ENCODE measurements at places on chromosomes 3 and 15.

- no peak for DNase-seq
Measured at GRCh38 chr3:123088387-123088786, 21.6 kb downstream of the PDIA5 start.

DNA sequence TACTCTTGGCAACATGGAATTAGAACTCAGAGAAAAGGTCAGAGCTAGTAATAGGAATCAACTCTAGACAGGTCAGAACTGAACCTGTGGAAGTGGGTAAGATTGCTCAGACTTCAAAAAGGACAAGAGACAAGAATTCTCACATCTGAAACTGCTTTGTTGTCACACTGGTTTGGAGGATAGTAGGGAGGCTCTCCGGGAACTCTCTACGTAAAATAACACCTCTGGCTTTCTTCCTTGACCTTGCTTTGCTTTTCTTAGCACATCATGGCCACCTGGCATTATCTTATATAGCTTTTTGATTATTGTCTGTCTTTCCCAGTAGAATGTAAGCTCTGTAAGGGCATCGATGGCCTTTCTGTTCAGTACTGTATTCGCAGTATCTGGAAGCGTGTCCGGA, 13.2 kb upstream of the NFKBIZ start:
- no peak for DNase-seq

DNA sequence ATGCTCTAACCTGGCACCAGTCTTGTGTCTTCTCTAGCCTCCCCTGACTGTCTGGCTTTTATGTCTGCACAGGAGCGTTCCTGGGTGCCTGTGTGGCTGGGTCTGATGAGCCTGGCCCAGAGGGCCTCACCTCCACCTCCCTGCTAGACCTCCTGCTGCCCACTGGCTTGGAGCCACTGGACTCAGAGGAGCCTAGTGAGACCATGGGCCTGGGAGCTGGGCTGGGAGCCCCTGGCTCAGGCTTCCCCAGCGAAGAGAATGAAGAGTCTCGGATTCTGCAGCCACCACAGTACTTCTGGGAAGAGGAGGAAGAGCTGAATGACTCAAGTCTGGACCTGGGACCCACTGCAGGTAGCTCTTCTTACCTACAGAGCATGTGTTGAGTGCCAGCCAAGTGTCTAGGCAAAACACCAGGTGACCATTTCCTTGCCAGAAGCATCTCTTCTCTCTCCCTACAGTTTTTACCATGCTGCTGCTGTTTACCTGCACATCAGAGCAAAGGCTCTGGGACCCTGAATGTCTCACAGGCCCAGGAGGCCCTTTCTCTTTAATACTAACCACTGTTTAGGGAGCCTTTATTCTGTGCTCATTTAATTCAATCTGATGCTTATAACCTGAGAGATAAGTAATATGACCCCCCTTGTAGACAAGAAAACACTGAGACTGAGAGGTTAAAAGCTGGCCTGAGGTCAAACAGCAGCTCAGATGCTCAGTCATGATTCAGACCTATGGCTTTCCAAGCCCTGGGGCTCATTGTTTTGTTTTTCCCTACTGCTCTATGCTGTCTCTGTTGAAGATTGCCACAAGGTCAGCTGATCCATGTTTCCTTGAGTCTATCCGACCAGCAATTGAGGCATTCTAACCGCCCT, 10.4 kb downstream of the PODXL2 start:
- no peak for DNase-seq

DNA sequence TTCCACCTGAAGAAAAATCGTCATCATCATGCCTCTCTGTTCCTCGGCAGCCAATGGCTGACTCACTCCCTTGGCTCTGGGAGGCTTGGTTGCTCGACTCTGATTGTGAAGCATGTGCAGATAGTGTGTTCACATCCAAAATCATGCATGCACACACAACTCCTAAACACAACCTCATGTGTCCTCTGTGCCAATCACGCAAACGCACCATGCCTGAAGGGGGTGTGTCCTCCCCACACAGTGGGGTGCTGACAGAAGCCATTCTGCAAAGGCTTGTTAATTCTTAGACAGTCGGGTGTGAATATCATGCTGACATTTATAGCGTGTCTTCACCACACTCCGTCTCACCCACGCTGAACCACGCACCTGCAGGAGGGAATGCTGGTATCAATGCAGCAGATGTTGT, 11.4 kb upstream of the CCDC174 start:
- no peak for DNase-seq

GRCh38 chr3:90132197-90132596, 1024.8 kb downstream of the EPHA3 start:
- no peak for DNase-seq
